CD4-positive, alpha-beta T cell treated with Interferon alpha-2 for 1 hour (primary cell): ENCODE measurements at places on chromosomes 3 and 15.

GRCh38 chr15:32774022-32774421, 56.2 kb downstream of the GREM1 start:
- DNase-seq, result no peak

GRCh38 chr3:6078436-6078835, 782.5 kb upstream of the GRM7 start:
- DNase-seq, result no peak

DNA sequence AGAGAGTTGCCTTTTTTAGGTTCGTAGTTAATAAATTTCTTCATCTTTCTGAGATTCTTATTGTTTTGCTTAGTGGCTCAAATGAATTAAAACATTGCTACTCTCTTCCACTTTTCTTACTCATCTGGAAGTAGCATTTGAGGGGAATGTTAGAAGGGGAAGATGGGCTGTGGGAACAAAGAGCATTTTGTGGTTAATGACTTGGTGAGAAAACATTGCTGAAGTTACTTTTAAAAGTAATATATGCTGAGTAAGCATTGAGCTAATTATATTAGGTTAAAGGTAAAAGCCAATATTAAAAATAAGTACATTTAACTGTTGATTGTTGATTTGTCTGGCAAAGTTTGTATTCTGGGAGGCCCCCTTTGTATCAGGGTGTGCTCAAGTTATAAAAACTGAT, 5.7 kb downstream of the MORF4L1 start:
- no peak for DNase-seq

GRCh38 chr3:186679151-186679550, 13.3 kb downstream of the HRG start:
- no peak for DNase-seq

DNA sequence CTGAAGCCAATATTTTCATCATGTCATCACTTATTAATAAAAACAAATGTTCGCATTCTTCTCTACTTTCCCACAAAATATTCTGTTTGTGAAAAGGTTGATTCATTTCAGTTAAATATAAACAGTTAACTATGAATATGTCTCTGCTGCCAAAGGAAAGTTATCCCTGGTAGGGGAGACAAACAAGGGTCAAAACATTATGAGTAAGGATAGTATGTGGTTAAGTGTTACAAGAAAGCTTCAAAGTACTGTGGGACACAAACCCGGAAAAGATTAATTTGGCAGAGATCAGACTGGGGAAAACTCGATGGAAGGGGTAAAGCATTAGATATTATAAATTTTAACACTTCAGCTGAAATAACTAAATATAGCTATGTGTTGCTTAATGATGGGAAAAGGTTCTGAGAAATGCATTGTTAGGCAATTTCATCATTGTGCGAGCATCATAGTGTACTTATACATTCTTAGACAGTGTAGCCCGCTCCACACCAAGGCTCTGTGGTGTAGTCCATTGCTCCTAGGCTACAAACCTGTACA, 436.5 kb upstream of the TBL1XR1 start:
- no peak for DNase-seq

DNA sequence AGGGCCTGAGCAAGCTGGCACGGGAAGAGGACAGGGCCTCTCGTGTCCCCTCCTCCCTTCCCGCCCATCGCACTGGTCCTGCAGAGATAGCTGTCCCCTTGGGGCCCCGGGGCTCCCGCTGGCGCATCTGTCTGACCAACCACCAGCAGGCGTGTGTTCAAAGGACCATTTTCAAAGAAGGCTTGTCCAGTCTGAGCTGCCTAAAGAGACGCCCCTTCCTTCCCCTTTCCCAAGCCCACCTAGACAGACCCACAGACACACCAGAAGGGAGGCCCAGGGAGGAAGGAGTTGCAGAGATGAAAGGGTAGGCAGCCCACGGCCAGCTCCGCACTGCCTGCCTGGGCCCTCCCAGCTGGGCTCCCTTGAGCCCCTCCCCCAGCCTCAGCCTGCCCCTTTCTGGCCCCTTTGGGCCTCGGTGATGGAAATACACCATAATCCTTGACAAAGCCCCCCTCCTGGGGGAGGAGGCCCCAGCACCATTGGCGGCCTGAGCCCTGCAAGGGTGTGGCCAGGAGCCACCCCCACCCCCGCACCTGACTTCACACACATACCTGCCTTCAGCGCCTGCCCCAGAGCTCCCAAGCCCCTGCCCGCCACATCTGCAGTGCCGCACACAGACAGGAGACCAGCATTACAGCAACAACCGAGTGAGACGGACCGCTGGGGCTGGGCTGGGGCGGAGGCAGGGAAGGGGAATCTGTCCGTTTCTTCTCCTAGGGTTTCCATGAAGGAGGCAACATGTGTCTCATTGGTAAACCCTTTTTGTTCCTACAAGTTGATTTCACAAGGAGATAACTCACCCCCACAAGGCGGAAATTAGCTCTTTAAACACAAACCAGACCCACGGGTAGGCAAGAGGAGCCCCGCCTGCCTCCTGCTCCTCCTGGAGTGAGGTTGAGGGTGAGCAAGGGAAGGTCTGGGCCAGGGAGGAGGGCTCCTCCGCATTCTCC, at the start of gene STRA6:
Gene STRA6, minus strand, starts transcription at position 336 of the 950 bp plus-strand sequence. CDS start 520 bp downstream, outside the sequence.
- no peak for DNase-seq

GRCh38 chr15:45544266-45545023, 21.9 kb upstream of the SLC30A4 start:
- no peak for DNase-seq

GRCh38 chr3:52472239-52473000, 17.0 kb downstream of the NISCH start:
- DNase-seq, result no peak

DNA sequence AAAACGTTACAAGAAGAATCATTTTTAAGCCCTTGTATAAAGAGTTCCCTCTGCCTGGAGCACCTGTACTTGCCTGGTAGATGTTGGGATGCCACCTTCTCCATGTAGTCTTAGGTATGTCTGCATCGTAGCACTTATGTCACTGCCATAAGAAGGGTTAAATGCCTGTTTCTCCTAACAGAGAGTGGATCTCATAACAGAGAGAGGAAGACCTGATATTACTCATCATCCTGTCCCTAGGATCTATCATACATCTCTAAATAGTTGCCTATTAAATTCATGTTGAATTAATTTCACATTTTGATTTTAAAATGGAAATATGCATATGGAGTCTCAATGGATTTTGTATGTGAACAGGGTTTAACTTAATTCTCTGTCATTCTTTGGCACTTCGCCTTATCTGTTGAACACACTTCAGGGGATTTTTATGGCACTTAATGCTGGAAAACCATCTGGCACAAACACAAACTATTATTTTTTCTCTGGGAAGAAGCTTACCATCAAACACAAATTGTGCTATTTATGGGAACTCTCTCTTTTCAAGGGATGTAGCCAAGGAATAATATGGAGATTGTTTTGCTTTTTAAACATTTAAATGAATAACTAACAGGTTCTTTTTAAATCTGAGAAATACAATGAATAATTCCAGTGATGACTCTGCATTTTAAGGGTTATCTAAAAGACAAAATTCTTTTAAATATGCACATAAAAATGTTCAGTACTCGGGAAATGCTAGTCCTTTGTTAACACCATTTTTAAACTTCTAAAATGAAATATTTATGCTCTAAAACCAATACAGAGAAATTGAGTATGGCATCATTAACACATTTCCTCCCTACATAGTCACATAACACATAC, 230.7 kb downstream of the ZNF385D start:
- no peak for DNase-seq

- peak; percentile 44 for DNase-seq
Observed at GRCh38 chr3:119236756-119237155, 3.9 kb downstream of the B4GALT4 start.

- no peak for DNase-seq
Observed at GRCh38 chr15:95709959-95710695, 620.4 kb upstream of the NR2F2 start.

GRCh38 chr3:157794771-157795170, 291.6 kb upstream of the VEPH1 start:
- DNase-seq, result no peak

- DNase-seq, result no peak
Observed at GRCh38 chr15:61133361-61133760, 95.7 kb downstream of the RORA start.

DNA sequence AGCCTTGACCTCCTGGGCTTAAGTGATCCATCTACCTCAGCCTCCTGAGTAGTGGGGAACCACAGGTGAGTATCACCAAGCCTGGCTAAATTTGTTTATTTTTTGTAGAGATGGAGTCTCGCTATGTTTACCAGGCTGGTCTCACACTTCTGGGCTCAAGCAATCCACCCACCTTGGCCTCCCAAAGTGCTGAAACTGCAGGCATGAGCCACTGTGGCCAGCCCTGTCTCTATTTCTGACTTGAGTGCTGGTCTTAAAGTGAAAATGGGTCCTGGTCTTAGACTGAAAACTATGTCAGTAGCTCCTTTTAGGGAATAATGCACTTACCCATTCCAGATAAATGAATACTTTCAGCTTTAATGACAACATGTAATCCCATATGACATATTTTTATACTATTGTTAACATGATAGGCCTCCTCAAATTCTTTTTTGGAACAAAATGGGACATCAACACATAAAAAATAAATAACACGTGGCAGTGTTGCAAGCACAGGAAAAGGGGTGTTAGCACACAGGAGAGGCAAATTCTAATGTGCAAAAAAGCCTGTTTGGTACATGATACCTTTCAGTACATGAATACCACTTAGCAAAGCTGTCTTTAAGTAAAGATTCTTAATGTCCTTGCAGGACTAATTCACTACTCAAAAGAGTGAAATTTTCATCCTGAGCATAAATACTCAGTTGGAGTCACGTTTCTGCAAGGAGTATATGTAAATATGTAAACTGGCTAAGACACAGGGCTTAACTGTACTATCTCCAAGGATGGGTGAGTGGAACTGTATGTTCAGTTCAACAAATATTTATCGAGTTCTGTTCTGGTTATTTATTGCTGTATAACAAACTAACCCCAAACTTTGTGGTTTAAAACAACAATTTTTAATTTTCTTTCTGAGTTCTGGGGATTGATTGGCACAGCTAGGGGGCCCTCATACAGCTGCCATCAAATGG, 194.7 kb downstream of the NR1D2 start:
- no peak for DNase-seq

- no peak for DNase-seq
Observed at GRCh38 chr3:35746492-35746891, 107.2 kb downstream of the ARPP21 start.

- DNase-seq, result no peak
Observed at GRCh38 chr3:54556630-54557029, 371.2 kb downstream of the LRTM1 start.

DNA sequence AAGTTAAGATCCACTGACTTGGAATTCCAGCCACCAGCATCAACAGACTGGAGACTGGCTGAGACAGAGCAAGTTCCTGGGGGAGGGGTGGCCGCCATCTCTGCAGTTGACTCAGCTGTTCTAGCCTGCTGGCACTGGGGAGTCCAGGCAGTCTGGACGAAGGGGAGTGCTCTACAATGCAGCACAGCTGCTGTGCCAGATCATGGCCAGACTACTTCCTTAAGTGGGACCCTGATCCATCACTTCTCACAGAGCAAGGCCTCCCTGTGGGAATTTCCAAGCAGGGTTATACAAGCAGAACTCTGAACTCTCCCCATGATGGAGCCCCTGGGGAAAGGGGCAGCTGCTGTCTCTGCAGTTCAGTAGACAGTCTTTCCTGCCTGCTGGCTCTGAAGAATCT, 35.2 kb downstream of the PYGO1 start:
- DNase-seq, result no peak

GRCh38 chr15:77454951-77455350, 34.3 kb downstream of the HMG20A start:
- DNase-seq, result no peak

DNA sequence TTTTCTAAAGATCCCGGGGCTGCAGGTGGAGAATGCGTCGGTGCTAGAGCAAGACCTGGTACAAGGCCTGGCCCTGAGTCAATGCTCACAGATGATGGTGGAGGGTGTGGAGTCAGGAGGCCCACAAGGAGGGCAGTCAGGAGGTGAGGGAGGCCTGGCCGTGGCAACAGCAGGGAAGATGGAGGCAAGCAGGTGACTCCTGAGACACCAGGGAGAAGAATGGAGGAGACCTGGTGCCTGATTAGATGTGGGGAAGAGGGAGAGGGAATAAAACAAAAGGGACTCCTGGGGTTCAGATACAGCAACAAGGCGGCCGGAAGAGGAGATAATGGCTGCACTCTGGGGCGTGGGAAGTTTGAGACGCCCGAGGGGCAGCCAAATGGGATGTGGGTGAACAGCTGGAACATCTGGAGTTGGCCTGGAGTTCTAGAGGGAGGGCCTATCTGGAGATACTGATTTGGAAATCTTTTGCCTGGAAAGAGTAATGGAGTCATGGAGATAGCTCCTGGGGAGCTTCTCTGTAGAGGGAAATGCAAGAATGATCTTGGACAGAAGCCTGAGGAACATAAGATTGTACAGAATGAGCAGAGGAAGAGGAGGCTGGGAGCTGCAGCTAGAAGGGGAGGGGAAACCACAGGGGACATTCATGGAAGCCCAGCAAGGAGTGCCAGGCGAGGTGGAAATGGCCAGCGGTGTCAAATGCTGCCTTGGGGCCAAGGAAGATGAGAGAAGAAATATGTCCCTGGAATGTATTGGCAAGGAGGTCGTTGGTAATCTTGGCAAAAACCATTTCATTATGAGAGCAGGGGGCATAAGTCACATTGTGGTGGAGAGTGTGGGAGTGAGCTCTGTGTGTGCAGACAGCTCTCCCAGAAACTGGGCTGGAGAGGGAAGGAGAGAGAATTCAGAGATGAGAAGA, 67.5 kb upstream of the CORO2B start:
- no peak for DNase-seq

DNA sequence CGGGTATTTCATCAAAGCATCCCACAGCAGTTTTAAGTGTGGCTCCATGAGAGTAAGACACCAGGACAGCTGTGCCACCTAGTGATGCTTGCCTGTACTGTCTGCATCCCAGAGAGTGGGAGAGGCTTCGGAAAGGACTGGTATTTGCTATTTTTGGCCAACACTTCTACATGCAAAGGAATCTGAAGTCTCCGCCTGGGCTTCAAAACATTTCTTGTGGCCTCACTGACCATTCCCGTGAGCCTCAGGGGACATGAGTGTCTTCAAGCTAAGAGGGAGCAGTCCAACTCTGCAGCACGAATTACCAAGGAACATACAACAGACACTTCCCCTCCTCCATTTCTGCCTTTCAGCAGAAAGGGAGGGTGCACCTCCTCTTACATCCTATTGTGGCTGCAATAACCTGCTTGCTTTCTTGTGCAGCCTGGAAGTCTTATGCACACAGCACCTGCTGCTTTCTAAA, 177.5 kb downstream of the RORA start:
- no peak for DNase-seq

GRCh38 chr3:21356402-21356801, 394.6 kb downstream of the ZNF385D start:
- no peak for DNase-seq

- DNase-seq, result no peak
Observed at GRCh38 chr15:79296583-79296982, 14.1 kb downstream of the ANKRD34C start.

GRCh38 chr3:80606073-80606472, 838.3 kb upstream of the ROBO1 start:
- no peak for DNase-seq

DNA sequence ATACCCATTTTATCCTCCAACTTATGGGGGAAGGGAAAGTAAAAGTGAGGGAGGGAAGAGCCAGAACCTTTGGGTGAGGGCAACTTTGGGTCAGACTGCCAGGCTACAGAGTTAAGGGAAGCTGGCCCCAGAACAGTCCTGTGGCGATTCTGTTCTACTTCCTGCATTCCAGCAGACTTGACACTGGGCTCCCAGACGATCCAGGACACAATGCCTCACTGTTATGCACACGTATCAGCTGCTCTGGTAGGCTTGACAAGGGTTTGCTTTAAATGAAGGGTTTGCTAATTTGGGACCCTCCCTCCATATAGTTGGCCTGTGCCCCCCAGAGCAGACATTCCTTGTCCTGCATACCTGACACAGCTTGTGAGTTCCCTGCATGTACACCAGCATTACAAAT, 10.7 kb downstream of the GORASP1 start:
- no peak for DNase-seq
